Motor neuron (in vitro differentiated cells): ENCODE measurements at places on chromosomes 12 and 14.

- peak; percentile 52 for ATAC-seq
These were observed 6.3 kb downstream of the YBX3 start for GRCh38 chr12:10716704-10717315.

GRCh38 chr12:54015018-54015931 is 6.5 kb downstream of the HOXC8 start:
- ATAC-seq, result no peak

GRCh38 chr12:113347892-113348291 is 10.5 kb upstream of the PLBD2 start:
- no peak for ATAC-seq

- peak; percentile 34 for ATAC-seq
These were observed 864 bp downstream of the DNAJC22 start for GRCh38 chr12:49347311-49348193.

DNA sequence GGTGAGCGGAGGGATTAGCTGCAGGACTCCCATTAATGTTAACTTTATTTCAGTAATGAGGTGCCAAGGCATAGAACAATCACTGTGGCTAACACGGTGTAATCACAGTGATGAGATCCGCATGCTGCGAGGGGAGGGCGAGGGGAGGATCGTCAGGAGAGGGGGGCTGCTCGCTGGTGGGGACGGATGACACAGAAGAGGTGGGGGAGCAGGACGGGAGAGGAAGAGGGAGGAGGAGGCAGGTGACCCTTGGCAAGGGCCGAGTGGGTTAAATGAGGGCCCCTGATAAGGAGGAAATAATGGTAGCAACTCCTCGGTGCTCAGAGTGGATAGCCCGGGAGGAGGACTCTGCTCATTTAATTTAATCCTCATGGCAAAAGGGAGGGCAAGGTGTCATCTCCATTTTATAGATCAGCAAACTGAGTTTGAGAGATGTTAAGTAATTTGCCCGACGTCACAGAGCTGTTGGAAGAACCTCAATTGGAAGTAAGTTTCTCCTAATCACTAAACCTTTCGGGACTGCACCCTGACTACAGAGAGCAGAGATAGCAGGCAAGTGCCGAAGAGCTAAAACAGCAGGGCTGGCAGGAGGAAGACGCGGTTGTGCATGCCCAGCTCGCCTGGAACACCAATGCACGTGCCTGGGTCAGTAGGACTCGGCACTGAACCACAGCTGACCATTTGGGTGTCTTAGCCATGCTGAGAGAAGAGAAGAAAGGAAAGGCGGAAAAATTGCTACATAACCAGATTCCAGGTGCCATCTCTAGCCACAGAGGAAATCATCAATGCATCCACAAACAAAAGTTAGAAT is 43.0 kb downstream of the SPRING1 start:
- ATAC-seq, result no peak

DNA sequence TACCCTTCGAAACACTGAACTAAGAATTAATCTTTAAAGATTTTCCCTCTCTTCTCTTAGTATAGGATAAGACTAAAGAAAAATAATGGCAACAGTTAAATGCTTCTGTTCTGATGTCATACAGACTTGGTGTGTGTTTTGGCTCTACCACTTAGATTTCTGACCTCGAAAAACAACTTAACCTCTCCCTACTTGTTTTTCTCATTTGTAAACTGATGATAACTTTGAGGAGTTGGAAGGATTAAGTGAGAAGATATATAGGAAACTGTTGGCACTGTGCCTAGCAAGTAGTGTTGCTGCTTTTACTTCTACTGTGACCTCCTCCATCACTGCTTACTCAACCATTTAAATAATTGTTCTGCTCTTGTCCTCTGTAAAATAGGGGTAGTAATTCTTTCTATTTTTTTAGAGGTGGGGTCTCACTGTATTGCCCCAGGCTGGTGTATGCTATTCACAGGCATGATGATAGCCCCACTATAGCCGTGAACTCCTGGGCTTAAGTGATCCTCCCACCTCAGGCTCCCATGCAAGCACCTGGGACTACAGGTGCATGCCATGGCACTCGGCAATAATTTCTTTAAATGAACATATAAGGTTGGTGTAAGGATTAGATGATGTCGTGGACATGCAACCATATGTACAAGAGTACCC is 22.4 kb downstream of the PALS1 start:
- ATAC-seq, result no peak

- ATAC-seq, result no peak
These were observed 124.8 kb upstream of the WSCD2 start for GRCh38 chr12:108004319-108004718.

- ATAC-seq, result peak; percentile 91
These were observed 56.4 kb upstream of the ATP2A2 start for GRCh38 chr12:110224379-110225304.

- ATAC-seq, result no peak
These were observed at the start of gene FGF6 for GRCh38 chr12:4445156-4446101. Gene FGF6, minus strand, starts transcription at chr12:4445815. Its CDS starts 245 bp downstream, at chr12:4445570.

DNA sequence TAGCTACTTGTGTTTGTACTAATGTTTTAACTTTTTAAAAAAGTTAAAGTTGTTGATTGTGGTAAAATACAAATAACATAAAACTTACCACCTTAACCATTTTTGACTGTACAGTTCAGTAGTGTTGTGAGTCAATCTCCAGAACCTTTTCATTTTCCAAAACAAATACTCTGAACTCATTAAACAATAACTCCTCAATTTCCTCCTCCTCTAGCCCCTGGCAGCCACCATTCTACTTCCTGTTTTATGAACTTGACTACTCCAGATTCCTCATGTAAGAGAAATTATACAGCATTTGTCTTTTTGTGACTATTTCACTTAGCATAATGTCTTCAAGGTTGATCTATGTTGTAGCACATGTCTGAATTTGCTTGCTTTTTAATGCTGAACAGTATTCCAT is 299.1 kb upstream of the AMIGO2 start:
- no peak for ATAC-seq

- ATAC-seq, result peak; percentile 72
These were observed 12.2 kb downstream of the GPR84 start for GRCh38 chr12:54352022-54352531.

DNA sequence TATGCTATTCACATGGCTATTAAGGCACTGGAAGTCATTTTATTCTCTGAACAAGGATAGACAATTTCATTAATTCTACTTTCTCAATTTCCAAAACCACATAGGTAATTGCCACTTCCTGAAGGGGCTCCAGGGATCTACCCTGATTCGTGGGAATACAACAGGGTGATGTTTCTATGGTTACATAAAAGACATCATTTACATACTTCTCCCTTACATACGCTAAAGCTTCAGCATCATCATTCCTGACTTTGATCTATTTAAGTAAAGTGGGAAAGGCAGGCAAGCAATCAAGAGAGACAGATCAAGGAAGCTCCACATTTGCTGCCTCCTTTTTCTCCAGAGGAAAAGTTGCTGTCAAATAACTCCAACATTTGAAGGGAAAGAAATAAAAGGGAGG is 118.8 kb upstream of the SINHCAF start:
- ATAC-seq, result no peak

GRCh38 chr12:63098851-63099250 is 52.1 kb downstream of the AVPR1A start:
- ATAC-seq, result no peak

DNA sequence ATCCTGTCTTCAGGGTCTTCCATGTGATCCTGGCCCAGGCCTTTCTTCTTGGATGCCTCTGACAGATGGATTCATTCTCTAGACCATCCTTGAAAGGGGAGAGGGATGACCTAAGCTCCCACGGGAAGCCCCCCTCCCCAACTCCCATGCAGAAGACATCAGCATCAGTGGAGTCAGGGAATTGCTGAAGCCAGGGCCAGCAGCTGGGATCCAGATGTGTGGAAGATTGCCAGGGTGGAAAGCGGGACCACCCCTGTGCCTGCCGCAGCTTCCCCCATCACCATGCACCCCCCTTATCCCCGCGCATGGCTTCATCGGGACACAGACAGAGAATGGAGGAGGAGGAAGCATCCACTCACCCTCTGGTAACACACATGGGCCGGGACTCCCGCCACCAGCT is 183.6 kb upstream of the PRMT8 start:
- peak; percentile 20 for ATAC-seq

DNA sequence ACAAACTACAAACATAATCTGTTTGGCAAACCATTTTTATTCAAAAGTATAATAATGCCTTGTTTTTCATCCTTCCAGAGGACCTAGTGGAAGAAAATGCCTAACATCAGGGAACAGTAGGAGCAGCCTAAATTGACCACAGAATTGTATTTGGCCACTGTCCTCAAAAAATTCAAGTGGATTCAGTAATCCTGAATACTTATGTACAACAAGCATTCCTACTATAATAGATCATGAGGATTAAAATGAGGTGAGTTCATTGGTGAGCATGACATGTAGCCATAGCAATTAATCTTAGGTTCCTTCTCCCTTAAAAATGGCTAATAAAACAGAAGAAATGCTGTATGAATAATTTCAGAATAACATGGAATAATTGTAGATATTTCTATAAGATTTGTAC is 209.3 kb downstream of the DAD1 start:
- ATAC-seq, result peak; percentile 50

- no peak for ATAC-seq
These were observed 141.3 kb upstream of the HIF1A start for GRCh38 chr14:61553730-61554641.

GRCh38 chr12:123659996-123660727 is 10.8 kb upstream of the TCTN2 start:
- no peak for ATAC-seq

DNA sequence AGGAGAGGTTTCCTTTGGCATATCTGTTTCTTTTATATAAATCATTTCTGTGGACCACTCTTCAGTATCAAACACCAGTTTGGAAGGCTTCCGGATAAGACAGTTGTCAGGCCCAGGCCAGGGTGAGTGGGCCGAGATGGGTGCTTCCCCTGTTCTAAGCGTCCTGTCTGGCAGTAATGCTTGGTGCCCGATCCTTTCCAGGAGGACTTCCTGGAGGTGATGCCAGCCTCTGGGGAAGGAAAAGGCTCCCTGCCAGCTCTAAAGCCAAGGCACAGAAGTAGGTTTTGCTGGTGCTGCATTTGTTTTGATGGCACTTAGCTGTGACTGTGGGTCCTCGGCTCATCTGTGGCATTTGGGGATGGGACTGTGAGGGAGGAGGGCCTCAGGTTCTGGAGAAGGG is 124.4 kb upstream of the RTL1 start:
- ATAC-seq, result no peak

DNA sequence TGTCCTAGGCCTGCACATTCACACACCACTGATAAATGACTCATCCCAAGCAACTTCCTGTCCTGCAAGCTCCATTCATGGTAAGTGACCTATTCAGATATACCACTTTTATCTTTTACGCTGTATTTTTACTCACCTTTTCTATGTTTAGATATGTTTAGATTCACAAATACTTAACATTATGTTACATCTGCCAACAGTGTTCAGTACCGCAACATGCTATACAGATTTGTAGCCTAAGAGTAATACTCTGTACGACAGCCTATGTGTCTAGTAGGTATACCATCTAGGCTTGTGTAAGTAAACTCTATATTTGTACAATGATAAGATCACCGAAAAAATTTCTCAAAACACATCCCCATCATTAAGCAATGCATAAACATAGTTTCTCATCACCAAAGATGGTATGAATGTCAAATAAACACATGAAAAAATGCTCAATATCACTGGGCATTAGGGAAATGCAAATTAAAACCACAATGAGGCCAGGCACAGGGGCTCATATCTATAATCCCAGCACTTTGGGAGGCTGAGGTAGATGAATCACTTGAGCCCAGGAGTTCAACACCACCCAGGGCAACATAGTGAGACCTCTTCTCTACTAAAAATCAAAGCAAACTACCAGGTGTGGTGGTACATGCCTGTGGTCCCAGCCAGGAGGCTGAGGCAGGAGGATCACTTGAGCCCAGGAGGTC is 20.7 kb downstream of the ATXN2 start:
- ATAC-seq, result peak; percentile 91

DNA sequence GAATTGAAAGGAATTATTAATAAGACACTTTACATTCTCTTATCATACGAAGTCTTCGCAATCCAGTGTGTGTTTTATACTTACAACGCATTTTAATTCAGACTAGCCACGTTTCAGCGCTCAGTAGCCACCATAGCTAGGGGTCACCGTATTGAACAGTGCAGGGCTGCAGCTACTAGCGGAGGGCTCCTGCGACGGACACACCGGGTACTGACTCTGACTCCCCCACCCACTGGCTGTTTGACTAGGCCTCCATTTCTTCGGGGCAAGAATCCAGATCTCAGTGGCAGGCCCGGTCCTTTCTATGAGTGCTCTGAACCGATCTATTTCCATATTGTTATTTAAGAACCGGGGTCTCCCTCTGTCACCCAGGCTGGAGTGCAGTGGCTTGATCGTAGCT is 1.5 kb upstream of the CDK2AP1 start:
- ATAC-seq, result no peak

GRCh38 chr14:36055681-36056225 is 120.8 kb downstream of the PTCSC3 start:
- no peak for ATAC-seq

DNA sequence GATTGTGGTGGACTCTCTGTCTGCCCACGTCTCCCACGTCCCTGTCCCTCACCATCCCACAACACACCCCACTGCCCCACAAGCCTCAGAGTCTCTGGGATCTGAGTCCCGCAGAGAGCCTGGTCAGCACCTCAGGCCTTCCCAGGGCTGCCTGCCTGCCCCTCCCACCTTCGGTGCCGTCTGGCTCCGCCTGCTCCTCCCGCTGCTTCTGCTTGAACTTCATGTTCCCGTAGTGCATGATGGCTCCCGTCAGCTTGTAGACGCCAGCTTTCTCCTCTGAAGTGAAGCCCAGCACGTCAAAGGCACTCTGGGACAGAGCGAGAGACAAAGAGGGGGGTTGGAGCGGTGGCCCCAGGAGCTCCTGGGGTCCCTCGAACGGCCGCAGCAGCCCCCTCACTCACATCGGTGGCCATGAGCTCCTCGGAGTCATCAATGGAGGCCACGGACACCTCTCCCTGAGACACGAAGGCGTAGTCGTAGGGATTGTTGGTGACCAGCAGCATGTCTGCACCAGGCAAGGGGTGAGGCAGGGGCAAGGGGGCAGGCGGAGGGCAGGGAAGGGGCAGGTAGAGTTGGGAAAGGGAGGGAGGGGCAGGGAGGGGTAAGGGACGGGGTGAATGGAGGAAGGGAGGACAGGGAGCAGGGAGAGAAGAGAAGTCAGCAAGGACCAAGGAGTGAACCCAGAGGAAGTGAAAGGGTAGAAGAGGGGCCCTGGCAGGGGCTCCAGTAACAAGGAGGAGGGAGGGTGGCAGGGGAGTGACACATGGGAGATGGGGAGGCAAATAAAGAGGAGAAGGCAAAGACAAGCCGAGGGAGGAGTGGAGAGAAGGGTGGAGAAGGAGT is 5.6 kb downstream of the MYH6 start:
- no peak for ATAC-seq

DNA sequence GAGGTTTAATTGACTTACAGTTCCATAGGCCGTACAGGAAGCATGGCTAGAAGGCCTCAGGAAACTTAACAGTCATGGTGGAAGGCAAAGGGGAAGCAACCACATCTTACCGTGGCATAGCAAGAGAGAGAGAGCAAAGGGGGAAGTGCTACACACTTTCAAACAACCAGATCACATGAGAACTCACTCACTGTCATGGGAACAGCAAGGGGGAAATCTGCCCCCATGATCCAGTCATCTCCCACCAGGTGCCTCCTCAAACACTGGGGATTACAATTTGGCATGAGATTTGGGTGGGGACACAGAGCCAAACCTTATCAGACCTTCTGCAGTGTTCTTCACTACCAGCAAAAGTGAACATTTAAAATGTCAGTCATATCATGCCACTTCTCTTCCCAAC is 58.9 kb downstream of the USP15 start:
- no peak for ATAC-seq
